ENCODE measurements at places on chromosomes 1 and 21.

DNA sequence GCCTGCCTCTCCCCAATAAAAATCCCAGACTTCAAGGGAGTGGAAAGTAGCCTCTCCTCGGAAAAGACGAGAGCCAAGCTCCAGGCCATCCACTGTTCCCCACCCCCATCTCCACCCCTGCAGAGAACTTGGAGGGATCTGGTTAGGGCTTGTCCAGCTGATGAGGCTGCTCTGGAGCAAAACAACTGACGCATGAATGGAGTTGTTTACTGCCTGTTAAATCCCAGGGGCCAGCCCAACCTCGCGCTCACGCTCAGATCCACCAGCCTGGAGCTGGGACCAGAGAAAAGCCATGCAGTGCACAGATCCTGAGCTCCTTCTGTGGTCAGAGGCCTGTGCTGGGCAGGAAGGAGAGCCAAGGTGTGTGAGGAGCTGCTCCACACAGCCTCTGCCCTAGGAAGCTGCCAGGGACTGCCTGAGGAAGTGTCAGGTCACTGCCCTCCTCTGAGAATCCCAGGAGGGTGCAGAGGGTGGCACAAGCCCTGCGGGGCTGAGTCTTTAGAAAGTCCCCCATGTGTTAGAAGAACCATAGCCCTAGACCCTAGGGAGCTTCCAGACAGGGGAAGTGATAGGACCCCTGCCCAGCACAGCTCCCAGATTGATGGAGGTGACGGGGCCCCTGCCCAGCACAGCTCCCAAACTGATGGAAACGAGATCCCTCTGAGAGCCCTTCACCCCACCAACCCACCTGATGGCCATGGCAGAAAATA, 109.0 kb upstream of the IPO9 start:
- DNase-seq: no peak

DNA sequence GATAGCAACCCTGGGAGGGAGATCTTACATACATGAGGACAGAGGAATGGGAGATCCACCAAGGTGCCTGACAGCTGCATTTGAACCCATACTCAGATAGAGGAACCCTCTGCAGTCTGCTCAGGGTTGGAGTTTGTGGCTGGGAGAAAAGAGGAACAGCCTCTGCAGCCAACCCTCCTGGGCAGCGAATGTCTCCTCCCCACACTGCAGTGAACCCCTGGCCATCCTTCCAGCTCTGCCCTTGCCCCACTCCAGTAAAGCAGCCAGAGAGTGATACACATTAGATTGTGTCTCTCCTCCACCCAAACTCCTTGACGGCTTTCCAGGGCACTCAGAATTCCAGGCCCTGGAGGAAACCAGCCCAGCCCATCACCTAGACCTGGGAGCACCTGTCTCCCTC, 137.7 kb downstream of the RUNX1 start:
- DNase-seq: no peak

GRCh38 chr1:98546319-98546718, 115.2 kb upstream of the SNX7 start:
- DNase-seq: no peak

DNA sequence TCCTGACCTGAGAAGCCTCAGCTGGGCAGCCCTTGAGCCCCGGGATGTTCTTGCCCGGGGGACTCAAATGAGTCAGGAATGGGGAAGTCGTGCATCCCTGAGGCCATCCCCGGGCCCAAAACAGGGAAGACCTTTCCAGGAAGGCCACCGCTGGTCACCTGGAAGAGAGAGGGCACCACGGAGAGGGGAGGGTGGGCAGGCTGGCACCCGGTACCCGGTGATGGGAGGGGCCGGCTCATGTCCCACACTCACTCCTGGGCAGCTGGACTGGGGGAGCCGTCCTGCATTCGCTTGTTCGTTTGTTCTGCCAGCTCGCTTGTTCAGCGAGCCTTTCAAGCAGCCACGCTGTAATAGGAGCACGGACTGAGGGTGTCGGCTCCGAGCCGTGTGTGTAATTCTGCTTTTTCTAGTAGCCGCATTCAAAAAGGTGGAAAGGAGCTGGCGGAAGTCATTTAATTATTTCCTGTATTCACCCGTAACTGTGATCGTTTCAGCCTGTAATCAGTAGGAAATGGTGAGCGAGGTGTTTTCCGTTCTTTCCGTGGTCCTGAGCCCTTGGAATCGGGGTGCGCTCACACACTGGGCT, 48.4 kb upstream of the CCDC27 start:
- DNase-seq: no peak

- DNase-seq: no peak
Measured at GRCh38 chr1:159175571-159175970, 4.2 kb downstream of the CADM3 start.

- no peak for DNase-seq
Measured at GRCh38 chr1:57620605-57621004, 196.7 kb upstream of the DAB1 start.

GRCh38 chr1:167805041-167805556, 83.3 kb downstream of the MPZL1 start:
- no peak for DNase-seq

- no peak for DNase-seq
Measured at GRCh38 chr1:184208622-184209021, 157.1 kb downstream of the TSEN15 start.

DNA sequence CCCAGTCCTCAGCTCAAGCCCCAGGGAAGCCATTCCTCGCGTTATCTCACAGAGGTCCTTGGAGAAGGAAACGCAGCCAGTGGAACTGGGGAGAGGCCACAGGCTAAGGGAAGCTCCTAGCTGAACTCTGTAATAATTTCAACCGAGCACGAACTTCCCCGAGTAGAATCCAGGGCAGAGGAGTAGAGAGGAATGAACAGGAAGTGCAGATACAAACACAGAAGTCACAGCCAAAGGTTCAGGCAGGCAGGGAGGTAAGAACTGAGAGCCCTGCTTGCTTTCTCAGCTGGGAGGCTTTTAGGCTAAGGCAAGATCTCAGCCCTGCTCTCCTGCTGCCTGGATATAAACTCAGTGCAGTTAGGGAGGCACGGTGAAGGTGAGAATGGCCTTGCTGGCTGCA, 23.7 kb downstream of the WARS2 start:
- DNase-seq: no peak

DNA sequence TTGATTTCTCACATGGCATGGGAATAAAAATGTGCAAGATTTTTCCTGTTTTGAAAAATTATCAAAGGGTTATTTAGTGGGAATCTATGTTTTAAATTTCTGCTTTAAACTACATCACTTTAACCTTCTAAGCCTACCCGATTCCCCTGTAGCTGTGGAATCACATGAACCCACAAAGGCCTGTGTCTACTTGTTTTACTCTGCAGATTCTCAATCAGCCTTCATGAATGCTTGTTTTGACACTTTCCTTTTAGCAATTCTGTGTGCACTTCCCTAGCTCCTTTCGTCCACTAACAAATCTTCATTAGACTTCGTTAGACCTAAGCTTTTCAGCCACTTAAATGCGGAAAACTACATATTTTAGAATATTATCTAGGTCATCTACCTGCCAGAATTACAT, 56.0 kb upstream of the C1orf21 start:
- no peak for DNase-seq

DNA sequence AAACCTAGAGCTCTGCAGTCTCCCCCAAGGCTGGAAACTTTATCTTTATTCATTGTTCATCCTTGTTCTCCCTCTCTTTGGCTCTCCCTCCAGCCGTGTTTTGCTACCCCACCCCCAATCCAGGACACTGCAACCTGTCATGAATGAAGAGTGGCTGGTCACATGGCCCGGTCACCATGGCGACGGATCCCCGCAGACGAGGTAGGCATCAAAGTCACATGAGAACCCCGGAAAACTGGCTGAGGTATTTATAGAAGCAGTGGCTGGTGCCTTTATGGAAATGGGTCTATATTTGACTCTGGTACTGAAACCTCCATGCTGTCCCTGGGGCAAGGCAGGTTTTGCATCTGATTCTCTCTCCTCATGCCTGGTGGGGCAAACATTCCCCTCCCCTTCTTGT, 13.4 kb upstream of the SLC6A17 start:
- DNase-seq: peak; percentile 88

DNA sequence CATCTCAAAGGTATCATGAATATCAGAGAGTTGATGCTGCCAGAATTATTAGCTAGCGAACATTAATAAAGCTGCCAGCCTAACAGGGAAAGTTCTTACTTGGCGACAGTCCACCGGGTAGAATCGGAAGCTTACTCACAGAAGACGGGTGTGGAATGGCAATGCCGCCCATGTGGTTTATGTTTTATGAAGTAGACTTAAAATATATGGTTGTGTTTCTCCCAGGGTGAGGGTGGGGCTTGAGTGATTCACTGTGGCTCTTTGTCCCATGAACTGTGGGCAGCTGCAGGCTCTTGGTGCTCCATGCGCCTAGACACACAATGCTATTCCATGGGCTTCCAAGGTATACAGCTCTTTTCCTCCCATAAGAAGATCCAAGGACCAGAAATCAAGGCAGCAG, 162.7 kb downstream of the PIGK start:
- no peak for DNase-seq

DNA sequence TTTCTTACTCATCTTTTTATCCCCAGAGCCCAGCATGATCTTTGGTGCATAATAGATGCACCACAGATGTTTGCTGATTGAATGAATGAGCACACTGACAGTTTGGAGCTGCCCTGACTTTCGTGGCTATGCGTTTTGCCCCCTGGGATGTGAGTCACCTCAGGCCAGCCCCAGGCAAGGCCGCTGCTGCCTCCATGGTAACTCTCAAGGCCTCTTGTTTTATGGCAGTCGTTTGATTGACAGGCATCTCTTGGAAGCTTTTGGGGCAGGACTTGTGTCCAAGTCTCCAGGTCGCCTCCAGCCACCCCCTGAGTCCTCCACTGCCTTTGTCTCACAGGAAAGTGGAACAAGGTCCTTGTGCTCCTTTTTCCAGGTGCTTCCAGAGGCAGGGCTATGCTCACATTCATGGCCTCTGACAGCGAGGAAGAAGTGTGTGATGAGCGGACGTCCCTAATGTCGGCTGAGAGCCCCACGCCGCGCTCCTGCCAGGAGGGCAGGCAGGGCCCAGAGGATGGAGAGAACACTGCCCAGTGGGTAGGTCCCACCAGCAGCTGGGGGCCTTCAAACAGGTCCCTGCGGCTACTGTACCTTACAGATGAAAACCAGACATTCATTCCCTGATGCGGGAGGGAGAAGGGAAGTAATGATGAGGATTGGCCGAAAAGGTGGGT, 11.2 kb downstream of the PSEN2 start:
- DNase-seq: no peak

DNA sequence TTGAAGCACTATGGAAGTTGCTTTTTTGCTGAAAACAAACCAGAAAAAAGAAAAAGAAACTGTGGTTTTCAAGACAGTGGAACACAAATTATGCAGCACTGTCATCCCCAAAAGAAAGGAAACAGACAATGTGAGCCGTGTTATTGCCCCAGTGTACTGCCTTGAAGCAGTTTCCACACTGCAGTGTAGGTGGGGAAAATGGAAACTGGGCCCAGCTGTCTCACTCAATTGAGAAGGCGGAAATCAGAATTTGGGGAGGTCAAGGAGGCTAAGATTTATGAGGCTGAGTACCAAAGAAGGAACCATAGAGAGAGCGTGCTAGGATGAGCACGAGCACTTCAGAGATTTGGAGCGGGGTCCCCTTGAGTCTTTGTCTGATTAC, 55.5 kb downstream of the MPZL1 start:
- no peak for DNase-seq

DNA sequence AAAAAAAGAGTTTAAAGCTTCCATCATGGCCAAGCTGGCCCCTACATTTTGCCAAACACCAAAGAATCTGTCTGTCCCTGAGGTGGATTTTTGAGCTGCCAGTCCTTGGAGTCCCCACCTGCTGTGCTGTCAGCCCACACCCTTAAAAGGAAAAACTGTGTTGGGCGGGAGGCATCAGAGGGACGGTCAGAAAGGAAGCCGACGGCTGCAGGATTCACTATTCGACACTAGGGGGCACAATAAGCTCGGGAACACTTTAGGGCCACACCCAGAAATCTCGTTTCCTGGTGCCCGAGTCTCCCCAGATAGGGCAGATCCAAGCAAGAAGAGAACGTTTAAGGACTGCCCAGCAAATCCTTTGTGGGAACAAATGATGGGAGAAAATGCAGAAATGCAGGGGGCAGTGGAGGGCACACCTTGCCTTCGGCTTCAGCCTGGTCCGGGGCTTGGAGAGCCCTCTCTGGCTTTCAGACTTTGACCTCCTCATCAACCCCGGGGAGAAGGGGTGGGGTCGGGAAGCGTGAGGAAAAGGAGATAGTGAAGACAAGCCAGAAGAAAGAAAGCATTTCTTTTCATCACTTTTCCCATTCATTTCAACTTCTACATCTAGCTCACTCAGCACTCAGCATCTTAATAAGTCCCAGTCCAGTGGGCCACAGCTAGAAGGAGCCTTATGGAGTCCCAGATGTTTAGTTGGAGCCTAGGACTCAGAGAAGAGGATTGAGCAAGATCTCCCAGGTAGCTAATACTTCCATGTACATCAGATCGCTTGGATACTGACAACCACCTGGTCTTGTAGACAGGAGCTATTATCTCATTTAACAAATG, 5.0 kb upstream of the CTTNBP2NL start:
- DNase-seq: peak; percentile 78

DNA sequence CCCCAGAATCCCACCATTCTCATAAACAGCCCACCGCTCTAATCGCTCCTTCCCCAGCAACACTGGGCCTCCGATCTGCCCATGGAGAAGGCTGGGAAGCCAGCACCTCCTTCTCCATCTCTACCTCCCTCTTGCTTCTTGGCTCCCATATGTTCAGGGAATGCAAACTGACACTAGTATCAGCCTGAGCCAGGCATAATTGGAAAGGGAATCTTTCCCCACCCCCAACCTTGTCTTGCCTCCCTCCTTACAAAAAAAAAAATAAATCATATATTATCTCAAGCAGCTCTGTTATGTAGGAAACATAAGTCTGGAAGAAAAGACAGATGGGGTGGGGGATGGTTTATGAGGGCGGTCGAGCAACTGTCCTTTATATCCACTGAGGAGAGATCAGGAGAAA, 127.2 kb downstream of the NAV1 start:
- no peak for DNase-seq

- DNase-seq: peak; percentile 49
Measured at GRCh38 chr1:198681831-198682759, 43.3 kb downstream of the PTPRC start.

DNA sequence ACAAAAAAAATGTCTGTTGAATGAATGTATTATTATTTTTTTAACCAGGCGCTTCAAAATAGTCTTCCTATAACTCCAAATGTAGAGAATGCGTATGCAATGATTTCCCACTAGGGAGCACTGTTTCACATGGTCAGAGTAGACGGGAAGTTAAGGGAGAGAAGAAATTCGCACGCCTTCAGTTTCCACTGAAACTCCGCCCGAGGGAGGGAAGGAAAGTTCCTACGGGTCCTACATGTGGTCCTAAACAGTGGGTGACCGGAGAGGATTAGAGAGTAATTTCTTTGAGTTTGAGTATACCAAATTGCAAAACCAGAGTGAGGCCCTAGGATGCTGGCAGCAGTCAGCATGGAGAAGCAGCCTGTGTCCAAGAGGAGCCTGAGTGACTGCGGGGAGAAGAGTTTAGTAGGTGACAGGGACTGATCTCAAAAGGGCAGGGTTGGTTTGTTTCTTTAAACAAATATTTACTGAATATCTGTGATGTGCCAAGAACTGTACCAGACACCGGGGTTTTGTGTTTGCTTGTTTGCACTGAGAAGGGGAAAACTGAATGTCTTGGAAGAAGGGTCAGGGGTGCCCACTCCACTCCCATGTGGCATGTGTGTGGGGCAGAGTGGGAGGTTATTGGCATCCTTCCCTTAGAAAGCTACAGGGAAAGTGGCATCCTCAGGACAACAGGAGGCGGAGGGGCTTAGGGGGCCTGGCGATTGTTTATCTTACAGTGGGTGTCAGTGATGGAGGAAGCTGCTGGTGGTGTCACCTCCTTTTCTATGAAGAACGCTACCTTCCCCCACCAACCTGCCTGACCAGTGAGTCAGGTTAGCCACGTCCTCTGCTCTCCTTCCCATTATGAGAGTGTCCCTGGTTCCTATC, 22.8 kb downstream of the RNU5D-1 start:
- DNase-seq: no peak

GRCh38 chr1:235984041-235984825, 80.7 kb downstream of the NID1 start:
- DNase-seq: no peak

Data from NCI-H187 treated with DMSO at 0.1 percent for 48 hours (cell line).